ENCODE measurements at places on chromosomes 4 and X.
A peak's percentile ranks its signal among the peaks of the same experiment; 100 is the strongest.

DNA sequence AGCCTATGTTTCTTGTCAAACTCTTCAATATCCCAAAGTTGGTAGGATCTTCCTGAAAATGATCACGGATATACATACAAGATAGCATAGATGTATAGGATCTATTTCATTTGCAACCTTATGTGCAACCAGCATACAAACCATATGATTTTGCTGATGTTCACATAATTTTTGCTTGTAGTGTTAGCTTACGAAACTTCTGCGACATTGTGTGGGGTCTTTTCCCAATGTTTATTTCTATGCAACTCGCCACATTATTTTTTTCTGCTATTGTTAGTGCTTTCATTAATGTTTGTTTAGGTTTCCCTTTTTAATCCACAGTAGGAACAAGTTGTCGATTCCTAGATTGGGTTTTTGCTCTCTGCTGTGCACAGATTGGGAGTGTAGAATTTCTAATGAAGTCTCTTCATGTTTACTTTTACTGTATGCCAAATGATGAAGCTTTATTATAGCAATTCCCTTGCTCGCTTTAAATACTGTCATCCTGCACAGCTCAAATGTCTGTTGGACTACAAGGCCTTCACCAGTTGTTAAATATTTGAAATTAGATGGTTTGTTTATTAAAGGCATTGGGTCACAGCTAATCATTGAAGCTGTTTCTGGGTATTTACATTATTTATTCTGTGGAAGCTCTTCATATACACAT, 257.6 kb upstream of the PCDH7 start:
- DNase-seq, result no peak

DNA sequence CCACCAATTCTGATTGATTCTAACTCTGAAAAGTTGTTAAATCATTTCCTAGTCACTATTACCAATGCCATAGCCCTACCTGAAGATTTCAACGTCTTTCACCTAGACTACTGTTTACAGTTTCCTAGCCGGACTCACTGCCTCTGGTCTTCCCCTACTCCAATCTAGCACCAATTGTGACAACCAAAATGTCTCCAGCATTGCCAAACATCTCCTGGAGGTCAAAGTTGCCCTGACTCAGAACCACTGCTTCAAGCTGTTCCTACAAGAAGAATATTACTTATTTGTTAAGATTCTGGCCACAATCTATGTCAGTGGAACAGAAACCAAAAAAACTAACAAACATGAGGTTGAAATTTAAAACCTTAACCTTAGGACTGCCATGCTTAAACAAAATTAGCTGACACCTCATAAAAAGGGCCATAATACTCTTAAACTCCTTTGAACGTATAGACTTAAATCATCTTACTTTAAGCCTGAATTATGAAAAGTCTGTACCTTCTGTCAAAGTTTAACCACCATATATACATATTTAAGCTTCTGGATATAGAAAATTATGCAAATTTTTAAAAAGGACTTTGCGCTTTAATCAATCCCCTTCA, 2.1 kb downstream of the PDS5A start:
- DNase-seq, result no peak

DNA sequence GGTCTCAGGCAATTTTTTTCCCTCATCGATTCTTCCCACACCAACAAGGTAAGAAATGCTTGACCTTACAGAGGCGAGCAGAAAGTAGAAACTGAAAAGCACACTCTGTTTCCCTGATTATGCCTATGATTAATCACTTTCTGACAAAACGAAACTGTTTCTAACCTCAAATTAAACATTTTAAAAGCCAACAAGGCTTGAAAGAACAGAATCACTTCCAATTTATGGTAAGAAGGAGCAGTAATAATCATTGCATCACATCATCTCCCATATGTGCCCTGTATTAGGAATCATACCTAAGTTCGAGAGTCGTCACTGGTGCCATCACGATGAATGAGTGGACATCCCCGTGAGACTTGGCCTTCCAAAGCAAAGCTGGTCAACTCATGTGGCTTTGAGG, 12.5 kb upstream of the CXCL13 start:
- no peak for DNase-seq

GRCh38 chrX:131477498-131477897, 66.4 kb upstream of the OR13H1 start:
- DNase-seq, result no peak

GRCh38 chr4:8346838-8347605, 77.5 kb downstream of the HTRA3 start:
- DNase-seq, result peak; percentile 27

DNA sequence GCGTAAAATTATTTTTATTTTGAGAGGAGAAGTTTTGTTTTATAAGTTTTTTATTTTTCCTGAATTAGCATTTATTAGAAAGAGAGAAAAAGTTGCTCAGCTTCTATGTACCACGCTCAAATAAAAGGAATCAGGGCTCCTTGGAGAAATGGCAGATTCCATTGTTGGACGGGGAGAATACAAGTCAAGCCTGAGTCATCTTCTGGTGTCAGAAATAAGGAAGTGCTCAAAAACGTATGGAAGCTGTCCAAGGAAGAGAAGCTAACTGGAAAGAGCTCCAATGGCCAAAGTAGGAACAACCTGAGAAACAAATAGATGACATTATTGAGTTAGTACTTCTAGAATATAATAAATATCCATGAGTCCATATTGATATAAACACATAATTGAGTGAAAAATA, 89.3 kb upstream of the NEIL3 start:
- peak; percentile 22 for DNase-seq

DNA sequence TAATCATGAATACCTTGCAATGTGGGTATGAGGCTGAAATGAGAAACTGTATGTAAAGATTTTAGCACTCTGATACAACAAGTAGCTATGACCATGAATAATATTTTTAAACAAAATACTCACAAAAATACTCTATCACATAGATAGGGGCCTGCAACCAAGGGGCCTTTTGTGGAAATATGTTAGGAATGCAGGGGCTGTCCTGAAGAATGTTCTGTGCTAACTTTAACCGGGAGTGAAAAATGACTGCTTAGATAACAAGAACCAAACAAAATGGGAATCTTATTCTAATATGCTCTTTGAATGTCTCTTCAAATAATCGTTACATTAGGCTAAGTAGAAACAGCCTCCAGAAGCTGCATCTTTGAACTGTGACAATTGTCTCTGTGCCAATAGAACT, 37.9 kb upstream of the GYPA start:
- DNase-seq, result no peak

DNA sequence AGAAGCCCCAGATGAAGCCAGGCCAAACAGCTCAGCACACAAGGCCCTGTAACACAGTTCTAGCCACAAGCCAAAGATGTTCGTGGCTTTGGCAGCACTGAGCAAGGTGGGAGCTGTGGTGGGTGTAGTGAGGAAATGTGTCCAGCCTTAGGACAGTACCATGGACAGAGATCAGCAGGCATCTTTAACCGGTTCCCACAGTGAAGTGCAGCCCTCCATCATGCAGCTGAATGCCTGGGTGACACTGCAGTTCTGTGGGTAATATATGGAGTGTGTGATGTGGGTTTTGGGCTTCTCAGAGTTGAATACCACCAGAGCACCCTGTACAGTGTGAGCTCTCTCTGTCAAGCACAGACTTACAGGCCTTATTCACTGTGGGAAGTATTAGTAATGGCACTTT, 6.0 kb upstream of the NEXMIF start:
- DNase-seq, result no peak

GRCh38 chr4:126838941-126839679, 793.6 kb upstream of the INTU start:
- peak; percentile 48 for DNase-seq

DNA sequence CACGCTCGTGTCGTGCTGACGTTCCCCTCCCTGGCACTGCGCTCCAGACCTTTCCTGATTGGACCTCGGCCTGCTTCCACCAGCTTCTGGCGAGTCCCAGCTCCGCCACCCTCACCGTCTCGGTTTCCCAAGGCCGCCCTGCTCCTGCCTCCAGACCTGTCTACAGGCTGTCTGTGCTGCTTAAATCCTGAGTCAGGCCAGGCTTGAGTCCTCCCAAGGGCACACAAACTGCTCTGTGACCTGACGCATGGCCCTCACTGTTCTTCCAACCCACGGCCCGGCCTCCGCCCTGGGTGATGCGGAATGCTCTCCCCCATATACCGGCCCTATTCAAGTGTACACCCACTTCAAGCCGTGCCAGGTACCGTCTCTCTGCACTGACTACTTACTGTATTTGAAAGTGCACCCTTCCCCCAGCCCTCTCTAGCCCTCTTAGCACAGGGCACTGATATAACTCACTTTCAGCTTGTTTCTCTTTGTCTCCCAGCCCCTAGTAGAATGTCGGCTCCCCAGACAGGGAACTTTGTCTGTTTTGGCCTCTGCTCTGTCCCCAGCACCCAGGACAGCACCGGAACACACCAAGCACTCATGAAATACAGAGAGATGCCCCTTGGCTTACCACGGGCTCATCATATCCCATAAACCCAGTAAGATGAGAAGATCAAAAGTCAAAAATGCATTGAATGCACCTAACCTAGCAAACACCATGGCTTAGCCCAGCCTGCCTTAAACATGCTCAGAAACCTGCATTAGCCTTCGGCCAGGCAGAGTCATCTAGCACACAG, 63.1 kb upstream of the AFAP1 start:
- no peak for DNase-seq

GRCh38 chrX:13088156-13088487, 43.7 kb upstream of the FAM9C start:
- no peak for DNase-seq

DNA sequence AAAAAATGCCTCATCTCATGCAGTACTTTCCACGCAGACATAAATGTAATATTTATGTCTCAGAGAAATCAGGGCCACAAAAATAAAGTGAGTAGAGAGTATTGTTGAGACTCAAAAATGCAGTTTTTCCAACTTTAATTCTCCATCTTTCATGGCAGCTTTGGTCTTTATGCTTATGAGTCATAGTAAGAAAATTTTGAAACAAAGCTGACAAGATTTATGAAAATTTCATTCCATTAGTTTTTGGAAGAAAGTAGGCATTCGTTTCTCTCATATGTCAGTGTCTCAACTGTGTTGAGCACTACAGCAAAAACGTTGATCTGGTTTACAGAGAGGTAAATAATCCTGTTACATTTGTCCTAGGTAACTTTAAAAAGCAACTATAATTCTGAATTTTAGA, 656.8 kb downstream of the IQCM start:
- DNase-seq, result peak; percentile 10

DNA sequence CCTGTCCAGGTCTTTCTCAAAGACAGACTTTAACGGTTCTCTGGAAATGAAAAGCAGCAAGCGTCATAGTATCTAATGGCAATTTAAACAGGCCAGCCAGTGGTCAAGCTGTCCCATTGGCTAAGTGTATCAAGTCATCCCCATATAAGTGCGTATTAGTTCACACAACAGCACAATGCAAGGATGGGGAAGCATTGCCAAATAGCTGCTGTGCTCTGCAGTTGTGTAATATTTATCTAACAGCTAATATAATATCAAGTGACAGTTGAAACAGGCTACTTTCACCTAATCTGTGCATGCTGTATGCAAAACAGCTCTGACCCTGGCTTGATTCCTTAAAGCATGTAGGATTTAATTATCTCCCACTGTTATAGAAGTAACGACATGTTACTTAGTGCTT, 134.8 kb upstream of the PPARGC1A start:
- no peak for DNase-seq

- peak; percentile 17 for DNase-seq
Observed at GRCh38 chr4:149605601-149606378, 209.9 kb downstream of the IQCM start.

- DNase-seq, result no peak
Observed at GRCh38 chrX:33465137-33465536, 253.8 kb upstream of the DMD start.

- DNase-seq, result no peak
Observed at GRCh38 chrX:137166591-137166990, 132.8 kb upstream of the GPR101 start.

- DNase-seq, result no peak
Observed at GRCh38 chr4:2925496-2925895, 37.7 kb downstream of the NOP14 start.

GRCh38 chrX:19616959-19617358, 101.7 kb upstream of the MAP3K15 start:
- peak; percentile 16 for DNase-seq

DNA sequence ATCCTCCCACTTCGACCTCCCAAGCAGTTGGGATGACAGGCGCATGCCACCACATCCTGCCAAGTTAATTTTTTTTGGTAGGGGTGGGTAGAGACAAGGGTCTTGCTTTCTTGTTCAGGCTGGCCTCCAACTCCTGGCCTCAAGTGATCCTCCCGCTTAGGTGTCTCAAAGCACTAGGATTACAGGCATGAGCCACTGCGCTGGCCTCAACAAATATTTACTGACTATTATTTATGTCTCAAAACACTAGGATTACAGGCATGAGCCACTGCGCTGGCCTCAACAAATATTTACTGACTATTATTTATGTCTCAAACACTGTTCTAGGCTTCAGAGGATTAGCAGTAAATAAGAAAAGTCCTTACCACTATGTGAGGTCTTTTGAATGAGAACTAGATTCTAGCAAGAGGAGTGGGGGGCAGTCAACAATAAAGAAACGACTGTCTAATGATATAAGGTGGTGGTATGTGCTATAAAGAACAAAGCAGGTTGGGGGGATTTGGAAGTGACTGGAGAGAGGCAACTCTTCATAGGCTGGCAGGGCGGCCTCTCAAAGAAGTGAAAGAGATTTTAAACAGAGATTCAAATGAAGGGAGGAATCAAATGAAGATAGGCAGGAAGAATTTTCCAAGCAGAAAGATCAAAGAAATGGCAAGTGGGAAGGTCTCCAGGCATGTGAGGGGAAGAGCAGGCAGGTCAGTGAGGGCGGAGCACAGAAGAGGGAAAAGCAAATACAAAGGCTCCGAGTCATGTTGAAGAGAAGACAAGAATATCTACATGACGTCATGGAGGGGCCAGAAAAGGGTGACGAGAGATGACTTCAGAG, 12.7 kb upstream of the ACSL1 start:
- no peak for DNase-seq

DNA sequence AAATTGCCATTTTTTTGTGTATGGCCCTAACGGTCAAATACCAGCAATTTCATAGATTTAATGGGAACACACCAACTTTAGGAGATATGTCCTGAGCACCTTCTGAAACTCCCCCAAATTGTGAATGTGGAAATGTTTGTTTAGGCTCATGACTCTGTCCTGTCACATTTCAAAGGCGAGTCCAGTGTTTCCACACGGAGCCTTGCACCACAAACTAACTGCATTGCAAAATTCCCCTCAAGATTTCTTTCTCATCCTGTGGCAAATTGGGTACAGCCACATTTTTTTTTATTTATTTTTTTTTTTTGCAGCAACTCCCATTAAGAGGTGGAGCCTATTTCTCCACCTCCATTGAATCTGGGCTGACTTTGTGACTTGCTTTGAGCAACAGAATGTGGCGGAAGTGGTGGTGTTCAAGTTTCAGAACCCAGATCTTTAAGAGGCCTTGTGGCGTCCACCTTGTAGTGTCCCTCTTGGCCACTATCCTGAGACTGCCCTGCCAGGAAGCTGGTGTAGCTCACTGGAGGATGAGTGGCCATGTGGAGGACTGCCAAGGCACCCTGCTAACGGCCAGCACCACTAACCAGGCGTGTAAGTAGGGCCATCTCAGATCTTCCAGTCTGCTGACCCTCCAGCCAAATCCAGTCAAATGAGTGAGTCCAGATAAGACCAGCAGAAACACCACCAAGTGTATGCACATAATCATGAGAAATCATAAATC, 172.4 kb upstream of the SCML1 start:
- DNase-seq, result peak; percentile 18

- no peak for DNase-seq
Observed at GRCh38 chr4:168677063-168677462, 180.2 kb downstream of the PALLD start.

GRCh38 chrX:30941898-30942297, 52.8 kb upstream of the TAB3 start:
- DNase-seq, result no peak
